Fibroblast of gingiva (primary cell): ENCODE measurements at places on chromosomes 11 and 22.

GRCh38 chr22:43470941-43471585, 59.2 kb downstream of the MPPED1 start:
- DNase-seq, result no peak

- no peak for DNase-seq
These were observed 665 bp downstream of the CCS start for GRCh38 chr11:66593650-66594049.

GRCh38 chr11:7311903-7312302, 60.2 kb downstream of the SYT9 start:
- no peak for DNase-seq

- DNase-seq, result no peak
These were observed 23.3 kb downstream of the LINC01488 start for GRCh38 chr11:69504576-69505335.

GRCh38 chr11:134196756-134197155, 27.0 kb downstream of the NCAPD3 start:
- DNase-seq, result no peak

GRCh38 chr11:73141031-73141308, 1.1 kb downstream of the FCHSD2 start:
- no peak for DNase-seq

DNA sequence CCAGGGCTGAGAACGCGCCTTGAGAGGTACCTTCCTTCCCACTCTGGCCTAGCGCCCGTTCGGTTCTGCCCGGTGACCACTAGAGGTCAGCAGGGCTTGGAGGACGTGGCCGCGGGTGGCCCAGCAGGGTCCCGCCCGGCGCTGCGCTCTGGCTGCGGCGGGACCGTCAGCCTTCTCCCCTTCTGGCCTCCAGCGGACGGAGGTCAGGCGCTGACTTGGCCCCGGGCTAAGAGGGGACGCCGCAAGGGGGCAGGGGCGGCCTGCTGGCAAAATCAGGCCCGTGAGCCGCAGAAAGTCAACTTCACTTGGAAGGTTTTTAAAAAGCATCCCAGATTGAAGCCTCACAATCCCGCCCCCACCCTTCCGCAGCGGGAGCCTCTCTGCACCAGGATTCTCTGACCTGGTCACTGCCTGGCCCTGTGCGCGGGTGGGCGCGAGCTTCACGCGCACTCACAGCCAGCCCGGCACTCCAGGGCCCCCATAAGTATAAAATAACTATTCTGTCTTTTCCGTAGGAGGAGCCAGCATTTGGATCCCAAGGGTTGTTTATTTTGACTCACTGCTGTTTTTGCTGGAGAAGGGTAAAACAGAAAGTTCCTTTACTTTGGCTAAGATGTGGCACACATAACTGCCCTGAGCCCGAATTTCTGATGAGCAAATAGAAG, 23.2 kb upstream of the ZBTB16 start:
- peak; percentile 77 for DNase-seq

- DNase-seq, result no peak
These were observed 247.6 kb downstream of the ETS1 start for GRCh38 chr11:128339792-128340191.

DNA sequence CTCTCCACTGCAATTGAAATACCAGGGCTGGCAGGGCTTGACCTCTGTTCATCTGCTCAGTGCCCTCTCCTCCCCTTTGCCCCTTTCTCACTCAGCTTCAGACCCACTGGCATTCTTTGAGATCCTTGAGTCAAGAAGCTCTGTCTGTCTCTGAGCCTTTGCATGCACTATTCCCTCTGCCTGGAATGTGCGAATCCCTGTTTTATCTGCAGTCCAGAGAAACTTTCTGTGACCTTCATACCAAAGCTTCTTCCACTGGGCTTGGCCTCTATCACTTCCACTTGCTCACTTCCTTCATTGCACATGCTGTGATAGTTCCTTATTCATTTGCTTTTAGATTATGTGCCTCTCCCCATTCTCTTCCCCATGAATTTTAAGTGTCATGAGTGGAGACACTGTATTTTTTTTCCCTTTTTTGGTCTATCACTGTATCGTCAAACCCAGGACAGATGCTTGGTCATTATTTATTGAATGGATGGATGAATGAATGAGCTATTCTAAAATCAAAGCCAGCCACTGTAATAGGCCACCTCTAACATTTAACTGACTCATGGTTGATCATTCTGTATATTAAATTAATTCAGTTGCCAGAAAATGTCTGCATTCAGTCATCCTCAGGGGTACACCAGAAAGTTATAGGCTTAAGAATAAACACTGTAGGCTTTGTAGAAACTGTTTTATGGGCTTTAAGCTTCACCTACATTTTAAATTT, 88.7 kb upstream of the TIMP3 start:
- no peak for DNase-seq

GRCh38 chr22:23113067-23113846, 28.5 kb downstream of the RSPH14 start:
- peak; percentile 42 for DNase-seq

GRCh38 chr11:7630002-7630401, 43.3 kb downstream of the CYB5R2 start:
- DNase-seq, result peak; percentile 13

DNA sequence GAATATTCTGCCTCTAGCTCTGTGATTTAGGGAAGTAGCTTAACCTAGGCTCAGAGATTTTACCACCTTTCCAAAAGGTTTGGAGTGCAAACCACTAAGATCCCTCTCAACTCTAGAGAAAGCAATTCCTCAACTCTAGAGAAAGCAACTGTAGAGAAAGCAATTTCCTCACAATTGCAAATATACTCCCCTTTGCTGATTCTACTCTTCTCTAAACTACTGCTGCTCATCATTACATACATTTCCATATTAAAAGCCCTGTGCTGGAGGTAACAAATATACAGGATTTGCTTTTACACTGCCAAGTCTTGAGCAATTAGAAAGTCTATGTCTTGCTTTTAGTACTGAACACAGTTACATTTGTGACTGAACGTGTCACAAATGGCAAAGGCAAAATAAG, 48.2 kb downstream of the ALG9 start:
- no peak for DNase-seq

- DNase-seq, result no peak
These were observed 11.0 kb upstream of the PTPRJ start for GRCh38 chr11:47969401-47969800.

GRCh38 chr22:20102203-20102780, 13.6 kb upstream of the RANBP1 start:
- no peak for DNase-seq

- DNase-seq, result no peak
These were observed 301.5 kb upstream of the ANO3 start for GRCh38 chr11:26030399-26030798.

GRCh38 chr22:47225080-47225930, 462.9 kb downstream of the TBC1D22A start:
- no peak for DNase-seq
